H9 (cell line): ENCODE measurements at places on chromosomes 5 and 9. TPM values are rescaled to one million over a fixed set of nuclear protein-coding genes. Genes with fewer than 3 reads are reported as not detected.

- DNase-seq, result peak; percentile 47
- peaks cover 8% of the 10 kb centered on the region; the same call in 1 of the 2 replicates for H3K4me1 ChIP-seq
- no peaks in the 10 kb centered on the region for H3K36me3 ChIP-seq
- peak overlapping the region; percentile 87 for H3K27ac ChIP-seq
These were observed 143.0 kb downstream of the SMARCA2 start for GRCh38 chr9:2158111-2158610.

- H3K27ac ChIP-seq, result no peak overlapping the region
- H3K27me3 ChIP-seq, result no peaks in the 10 kb centered on the region
- H3K4me1 ChIP-seq, result no peaks in the 10 kb centered on the region
- peak; percentile 75 for DNase-seq
- H3K36me3 ChIP-seq, result no peaks in the 10 kb centered on the region
- no peak overlapping the region for H3K4me3 ChIP-seq
These were observed 14.1 kb upstream of the SFXN1 start for GRCh38 chr5:175464074-175464941.

- no peak overlapping the region for H3K27ac ChIP-seq
- H3K4me1 ChIP-seq, result no peaks in the 10 kb centered on the region
- no peak for DNase-seq
- no peak overlapping the region for H3K4me3 ChIP-seq
These were observed 138.6 kb downstream of the ARL15 start for GRCh38 chr5:54171645-54172384.

FOXD4L6 gene
- total RNA-seq, result 0.13 TPM in 1 of 2 replicates, not detected in the other

DNA sequence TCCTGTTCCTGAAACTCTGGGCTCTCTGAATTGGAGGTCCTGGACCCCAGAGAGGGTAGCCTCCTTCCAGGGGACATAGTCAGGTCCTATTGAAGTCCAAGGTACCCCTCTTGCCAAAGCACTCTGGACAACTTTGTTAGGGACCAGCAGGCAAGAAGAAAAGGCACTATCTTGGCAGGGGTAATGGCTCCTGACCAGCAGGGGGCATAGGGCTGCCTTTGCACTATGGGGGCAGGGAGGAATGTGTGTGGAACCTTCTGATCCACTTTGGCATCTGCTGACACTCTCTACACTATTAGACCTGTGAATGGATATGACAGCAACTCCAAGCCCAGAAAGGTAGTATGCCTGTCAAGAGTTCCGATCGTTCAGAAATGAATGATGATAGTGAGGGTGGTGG lies 179.0 kb upstream of the CD180 start:
- H3K4me3 ChIP-seq, result no peak overlapping the region
- H3K36me3 ChIP-seq, result peaks cover 2% of the 10 kb centered on the region; the same call in 1 of the 3 replicates
- no peaks in the 10 kb centered on the region for H3K27me3 ChIP-seq
- H3K27ac ChIP-seq, result no peak overlapping the region

DNA sequence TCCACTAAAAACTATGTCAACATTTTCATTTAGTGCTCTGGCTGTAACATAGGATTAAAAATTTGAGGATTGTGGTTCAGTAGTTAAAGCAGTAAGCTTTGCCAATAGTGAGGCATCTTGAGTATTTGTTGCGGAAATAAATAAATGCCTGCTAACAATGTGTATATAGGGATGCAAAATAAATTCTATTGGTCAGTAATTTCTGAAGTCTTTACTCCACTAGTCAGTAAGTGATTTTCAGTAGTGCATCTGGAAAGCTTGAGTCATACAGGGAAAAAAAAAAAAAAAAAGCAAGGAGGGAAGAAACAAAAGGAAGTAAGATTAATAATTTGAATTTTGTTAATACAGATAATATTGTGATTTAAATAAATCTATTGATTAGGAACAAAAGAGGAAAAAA lies 21.0 kb downstream of the NIPBL start:
- H3K4me1 ChIP-seq, result no peaks in the 10 kb centered on the region
- no peak overlapping the region for H3K27ac ChIP-seq
- no peaks in the 10 kb centered on the region for H3K27me3 ChIP-seq
- DNase-seq, result no peak
- H3K36me3 ChIP-seq, result peaks cover 10% of the 10 kb centered on the region

DNA sequence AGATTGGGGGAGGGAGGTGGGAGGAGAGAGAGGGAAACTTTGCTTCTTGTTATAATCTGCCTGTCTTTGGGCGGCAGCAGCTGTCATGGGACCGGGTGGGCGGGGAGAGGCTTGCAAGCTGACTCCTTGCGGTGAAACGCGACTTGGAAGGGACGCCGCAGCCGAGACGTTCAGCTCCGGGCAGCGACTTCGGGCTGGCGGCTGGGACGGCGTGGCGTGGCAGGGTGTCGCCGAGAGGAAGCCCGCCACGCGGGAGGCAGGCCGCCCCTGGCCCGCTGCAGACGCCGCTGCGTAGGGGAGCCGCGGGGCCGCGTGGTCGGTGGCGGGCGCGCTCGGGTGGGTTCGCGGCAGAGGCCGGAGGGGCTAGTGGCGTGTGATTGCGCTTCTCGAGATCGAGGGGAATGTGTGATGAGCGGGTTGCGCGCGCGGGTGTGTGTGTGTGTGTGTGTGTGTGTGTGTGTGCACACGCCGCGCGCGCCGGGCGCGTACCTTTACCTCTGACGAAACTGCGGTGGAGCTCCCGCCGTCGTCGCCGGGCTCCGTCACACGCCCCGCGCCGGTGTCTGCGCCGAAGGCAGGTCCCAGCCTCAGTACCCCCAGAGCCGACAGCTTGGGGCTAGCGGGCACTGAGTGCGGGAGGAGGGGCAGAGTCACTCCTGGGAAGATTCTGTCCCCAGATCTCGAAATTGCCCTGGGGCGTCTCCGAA lies 1.7 kb downstream of the PPARGC1B start:
- DNase-seq, result peak; percentile 88
- H3K36me3 ChIP-seq, result no peaks in the 10 kb centered on the region
- no peaks in the 10 kb centered on the region; the same call in 1 of the 2 replicates for H3K4me1 ChIP-seq
- H3K4me3 ChIP-seq, result peak overlapping the region; percentile 80
- no peak overlapping the region for H3K27ac ChIP-seq

DNA sequence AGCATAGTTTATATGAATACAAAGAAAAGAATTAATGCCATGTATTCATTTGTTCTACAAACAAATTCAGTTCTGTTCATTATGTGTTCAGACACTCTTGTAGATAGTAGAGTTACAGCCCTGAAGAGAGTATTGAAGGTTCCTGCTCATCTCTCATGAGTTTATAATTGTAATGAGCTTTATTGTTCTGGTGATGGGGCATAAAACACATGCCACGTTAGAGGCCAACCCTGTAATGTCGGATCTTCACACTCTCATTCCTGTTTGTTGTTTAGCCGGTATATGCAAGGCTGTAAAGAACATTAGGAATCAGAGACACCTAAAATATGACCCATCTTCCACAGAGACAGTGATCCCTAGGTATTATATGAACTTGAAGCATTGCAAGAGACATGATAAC lies 214.5 kb downstream of the VPS13A start:
- H3K27me3 ChIP-seq, result no peaks in the 10 kb centered on the region
- no peak overlapping the region for H3K27ac ChIP-seq
- peaks cover 2% of the 10 kb centered on the region; the same call in 1 of the 3 replicates for H3K36me3 ChIP-seq
- H3K4me1 ChIP-seq, result no peaks in the 10 kb centered on the region
- no peak overlapping the region for H3K4me3 ChIP-seq
- DNase-seq, result no peak

ALG2 gene
- total RNA-seq, result 30.1 and 32.8 TPM in 2 replicates

DNA sequence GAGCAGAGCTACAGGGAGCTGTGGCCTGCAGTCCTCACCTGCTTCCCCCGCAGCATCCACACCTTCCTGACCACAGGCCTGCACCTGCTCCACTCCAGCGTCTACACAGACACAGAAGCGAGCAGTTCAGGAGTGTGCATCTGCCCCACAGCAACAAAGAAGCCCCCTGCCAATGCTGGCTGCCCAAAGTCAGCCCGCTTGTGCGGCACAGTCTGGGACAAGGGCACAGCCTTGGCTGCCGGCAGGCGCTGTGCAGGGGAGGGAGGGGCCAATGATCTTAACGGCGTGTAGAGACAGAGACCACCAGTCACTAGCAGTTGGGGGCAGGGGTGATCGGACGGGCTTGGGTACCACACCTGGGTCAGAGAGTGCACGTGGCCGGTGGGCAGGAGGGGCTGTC lies 6.6 kb downstream of the BRD9 start:
- no peak overlapping the region for H3K4me3 ChIP-seq
- H3K27ac ChIP-seq, result no peak overlapping the region
- DNase-seq, result no peak
- no peaks in the 10 kb centered on the region for H3K27me3 ChIP-seq
- H3K36me3 ChIP-seq, result peaks cover 99% of the 10 kb centered on the region

DNA sequence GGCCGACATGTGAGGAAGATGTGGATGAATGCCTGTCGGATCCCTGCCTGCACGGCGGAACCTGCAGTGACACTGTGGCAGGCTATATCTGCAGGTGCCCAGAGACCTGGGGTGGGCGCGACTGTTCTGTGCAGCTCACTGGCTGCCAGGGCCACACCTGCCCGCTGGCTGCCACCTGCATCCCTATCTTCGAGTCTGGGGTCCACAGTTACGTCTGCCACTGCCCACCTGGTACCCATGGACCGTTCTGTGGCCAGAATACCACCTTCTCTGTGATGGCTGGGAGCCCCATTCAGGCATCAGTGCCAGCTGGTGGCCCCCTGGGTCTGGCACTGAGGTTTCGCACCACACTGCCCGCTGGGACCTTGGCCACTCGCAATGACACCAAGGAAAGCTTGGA lies 14.1 kb downstream of the CRB2 start:
- no peaks in the 10 kb centered on the region for H3K4me1 ChIP-seq
- no peak for DNase-seq
- H3K36me3 ChIP-seq, result no peaks in the 10 kb centered on the region
- H3K4me3 ChIP-seq, result no peak overlapping the region
- no peak overlapping the region for H3K27ac ChIP-seq

- peak overlapping the region; percentile 74 for H3K4me3 ChIP-seq
- H3K4me1 ChIP-seq, result peaks cover 33% of the 10 kb centered on the region; the same call in 1 of the 2 replicates
- H3K27ac ChIP-seq, result peak overlapping the region; percentile 28
These were observed 9.9 kb upstream of the CXXC5 start for GRCh38 chr5:139638090-139638735.
